Fibroblast of the aortic adventitia (primary cell): ENCODE measurements at places on chromosomes 16 and 17. TPM values are rescaled to one million over a fixed set of nuclear protein-coding genes. Genes with fewer than 3 reads are reported as not detected.

- DNase-seq, result no peak
These were observed 2286.4 kb downstream of the TP53TG3F start for GRCh38 chr16:35745821-35746248.

DNA sequence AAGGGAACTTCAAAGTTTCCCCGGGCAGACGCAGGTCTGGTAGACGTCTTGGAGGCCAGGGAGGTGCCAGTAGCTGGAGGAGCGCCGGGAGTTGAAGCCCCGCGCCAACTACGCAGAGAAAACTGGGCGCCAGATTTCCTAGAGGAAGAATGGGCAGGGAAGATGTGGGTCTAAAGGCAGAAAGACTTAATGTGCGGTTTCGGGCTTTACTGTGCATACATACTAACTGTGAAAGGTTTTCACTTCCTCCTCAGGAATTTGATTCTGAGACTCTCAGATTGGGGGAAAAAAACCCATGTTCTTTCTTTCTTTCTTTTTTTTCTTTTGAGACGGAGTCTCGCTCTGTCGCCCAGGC is 331 bp upstream of the ZNF287 start:
- no peak for DNase-seq

Gene AIPL1
- 0.09 TPM in 1 of 2 replicates, not detected in the other for total RNA-seq

DNA sequence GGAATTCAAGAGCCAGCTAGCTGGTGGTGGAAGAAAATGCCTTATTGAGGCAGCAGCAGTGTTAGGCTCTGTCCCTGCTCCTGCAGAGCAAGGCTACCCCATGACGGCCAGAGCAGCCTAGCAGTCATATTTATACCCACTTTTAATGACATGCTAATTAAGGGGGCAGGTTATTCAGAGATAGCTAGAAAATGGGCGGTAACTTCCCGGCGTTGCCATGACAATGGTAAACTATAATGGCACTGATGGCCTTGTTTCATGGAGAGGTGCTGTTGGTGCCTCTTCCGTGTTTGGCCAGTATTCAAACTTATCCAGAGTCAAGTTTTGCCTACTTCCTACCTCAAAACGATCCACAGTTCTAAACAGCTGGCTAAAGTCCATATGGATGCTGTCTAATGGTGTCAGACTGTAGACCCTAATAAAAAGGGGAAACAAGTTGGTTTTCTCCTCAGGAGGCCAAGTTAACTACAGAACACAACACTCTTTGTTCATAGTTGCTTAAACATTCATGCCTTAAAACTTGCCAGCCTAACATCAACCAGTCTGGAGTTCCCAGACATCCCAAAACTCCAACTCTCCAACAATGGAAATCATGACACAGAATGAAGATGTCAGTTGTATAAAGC is 3.7 kb upstream of the SCNN1B start:
- no peak for DNase-seq
